Activated CD8-positive, alpha-beta memory T cell treated with anti-CD3 and anti-CD28 coated beads, Interleukin-2, amount 10 ng/mL, durations not matched to agents 7 days and 5 days (primary cell): ENCODE measurements at places on chromosomes 7 and 10. TPM values are rescaled to one million over a fixed set of nuclear protein-coding genes. Genes with fewer than 3 reads are reported as not detected.

DNA sequence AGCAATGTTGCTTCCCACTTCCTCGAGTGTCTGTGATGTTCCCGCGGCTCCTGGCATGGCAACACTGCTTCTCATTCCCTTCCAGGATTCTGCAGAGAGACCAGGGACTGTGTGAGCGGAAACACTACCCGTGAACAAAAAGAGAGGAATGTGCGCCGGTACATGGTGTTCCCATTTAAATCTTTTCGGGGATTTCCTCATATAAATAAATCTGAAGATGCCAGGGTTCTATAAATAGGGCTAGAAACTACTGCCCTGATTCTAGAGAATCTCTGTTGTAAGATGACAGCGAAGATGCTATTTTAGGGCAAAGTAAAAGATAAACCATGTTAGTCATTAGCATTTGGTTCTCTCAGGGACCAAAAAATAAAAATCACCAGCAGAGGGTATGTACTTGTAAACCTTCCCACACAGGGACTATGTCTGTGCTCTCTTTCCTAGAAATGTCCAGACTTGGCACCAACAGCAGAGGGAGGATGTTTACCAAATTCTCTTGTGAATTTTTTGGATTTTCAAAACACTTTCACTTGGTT is 92.2 kb upstream of the DDC start:
- no peak for DNase-seq

DNA sequence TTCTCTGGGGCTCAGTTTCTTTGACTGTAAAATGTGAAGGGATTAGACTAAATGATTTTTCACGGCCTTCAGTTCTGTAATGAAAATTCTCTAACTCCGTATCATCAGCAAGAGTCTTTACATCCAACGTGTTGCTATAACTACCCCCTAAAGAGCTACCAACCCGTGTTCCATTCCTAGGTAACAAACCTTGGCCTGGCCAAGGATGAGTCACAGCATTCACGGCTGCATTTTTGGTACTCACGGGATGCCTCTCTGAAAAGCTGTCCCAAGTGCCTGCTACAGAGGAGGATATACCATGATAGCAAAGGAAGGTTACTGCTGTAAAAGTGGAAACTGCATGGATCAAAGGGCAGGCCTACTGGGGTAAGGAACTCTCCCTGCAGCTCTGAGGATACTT is 5.9 kb downstream of the LRRC4 start:
- no peak for DNase-seq

The DNAJC1 gene
- total RNA-seq, result 32.5 TPM

The SPAM1 gene
- not detected for total RNA-seq

The ARID5B gene
- 35.9 TPM for total RNA-seq
